ENCODE measurements at places on chromosomes 7 and 10. TPM values are rescaled to one million over a fixed set of nuclear protein-coding genes. Genes with fewer than 3 reads are reported as not detected.

- no peak for DNase-seq
Measured at GRCh38 chr10:95395947-95396449, 105.2 kb upstream of the PDLIM1 start.

DNA sequence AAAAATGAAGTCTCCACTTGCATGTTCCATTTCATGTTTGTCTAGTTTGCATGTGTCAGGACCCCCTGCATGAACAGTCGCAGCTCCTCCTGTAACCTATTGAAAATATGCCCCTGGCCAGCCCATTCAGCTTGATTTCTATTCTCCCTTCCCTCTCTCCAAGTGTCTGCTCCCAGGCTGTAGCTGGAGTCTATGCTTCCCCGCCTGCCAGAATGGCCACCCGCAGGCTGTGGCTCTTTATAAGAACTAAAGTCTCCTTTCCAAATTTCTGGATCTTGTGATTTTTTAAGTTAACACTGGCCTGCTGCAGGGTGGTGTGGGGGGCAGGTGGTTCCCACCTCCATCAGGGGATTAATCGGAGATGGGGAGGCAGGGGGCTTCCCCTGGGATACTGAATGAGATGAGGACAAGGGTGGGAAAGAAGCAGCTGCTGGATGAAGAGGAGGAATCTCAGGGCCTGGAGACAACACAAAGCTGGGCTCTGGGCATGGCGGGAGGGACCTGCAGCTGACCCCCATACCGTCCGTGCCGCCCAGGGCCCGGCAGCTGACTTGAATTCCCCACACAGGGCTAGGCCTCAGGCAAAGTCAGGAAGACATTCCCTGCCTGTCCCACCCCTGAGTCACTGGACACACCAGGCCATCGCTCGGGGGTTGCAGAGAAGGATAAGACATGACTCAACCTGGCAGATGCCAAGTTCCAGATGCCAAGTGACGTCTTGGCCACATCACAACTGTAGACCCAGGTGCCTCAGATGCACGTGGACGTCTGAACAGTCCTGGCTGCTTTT lies 399.5 kb upstream of the FOXK1 start:
- no peak for DNase-seq

GRCh38 chr10:126124668-126125349 lies 228.4 kb downstream of the FANK1 start:
- no peak for DNase-seq

DNA sequence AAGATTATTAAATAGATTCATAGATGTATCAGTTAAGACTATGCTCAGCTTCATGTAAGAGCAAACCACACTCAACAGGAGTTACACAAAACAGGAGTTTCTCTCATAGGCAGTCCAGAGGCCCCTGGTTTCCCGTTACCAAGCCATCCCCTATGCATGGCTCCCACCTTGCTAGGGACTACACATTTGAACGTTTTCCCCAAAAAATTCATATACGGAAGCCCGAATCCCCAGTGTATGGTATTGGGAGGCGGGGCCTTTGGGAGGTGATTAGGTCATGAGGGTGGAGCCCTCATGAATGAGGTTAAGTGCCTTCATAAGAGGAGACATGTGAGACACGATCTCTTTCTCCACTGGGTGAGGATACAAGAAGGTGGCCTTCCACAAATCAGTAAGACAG lies 29.1 kb downstream of the RSU1 start:
- DNase-seq, result no peak

DNA sequence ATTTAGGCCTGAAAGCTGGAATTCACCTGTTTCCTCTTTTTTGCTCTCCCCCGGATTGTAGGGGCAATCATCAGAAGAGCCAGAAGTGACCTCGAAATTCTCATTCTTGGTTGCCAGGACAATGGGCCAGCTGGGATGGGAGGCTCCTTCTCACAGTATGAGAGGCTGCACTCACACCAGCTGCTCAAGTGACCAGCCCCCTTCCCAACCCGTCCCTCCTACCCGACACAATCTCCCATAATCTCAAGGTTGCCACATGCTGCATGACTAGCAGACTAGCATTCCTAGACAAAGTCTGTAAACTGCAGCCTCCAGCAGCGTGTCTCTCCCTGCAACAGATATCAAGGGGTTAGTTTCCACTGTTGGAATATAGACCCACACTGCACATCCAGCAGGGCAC lies 110.3 kb downstream of the C1GALT1 start:
- no peak for DNase-seq

- DNase-seq, result no peak
Measured at GRCh38 chr10:58531084-58531695, 18.5 kb downstream of the BICC1 start.

GRCh38 chr10:132899054-132899750 lies 43.2 kb downstream of the CFAP46 start:
- DNase-seq, result peak; percentile 48

Gene CPN1
- total RNA-seq, result not detected

Gene TMEM176B
- total RNA-seq, result 78.8 TPM

Gene PAPOLB
- 0.98 TPM for total RNA-seq

GRCh38 chr10:102507521-102507920 lies 3.7 kb downstream of the SUFU start:
- DNase-seq, result peak; percentile 2

Gene SPDYE16
- total RNA-seq, result 1.9 TPM
